Activated T-cell treated with anti-CD3 and anti-CD28 coated beads for 24 hours (primary cell): ENCODE measurements at places on chromosomes 5 and 9.

GRCh38 chr5:143896516-143896915 is 84.6 kb downstream of the HMHB1 start:
- DNase-seq = no peak

GRCh38 chr9:115085773-115086377 is 32.1 kb downstream of the TNC start:
- no peak for DNase-seq

DNA sequence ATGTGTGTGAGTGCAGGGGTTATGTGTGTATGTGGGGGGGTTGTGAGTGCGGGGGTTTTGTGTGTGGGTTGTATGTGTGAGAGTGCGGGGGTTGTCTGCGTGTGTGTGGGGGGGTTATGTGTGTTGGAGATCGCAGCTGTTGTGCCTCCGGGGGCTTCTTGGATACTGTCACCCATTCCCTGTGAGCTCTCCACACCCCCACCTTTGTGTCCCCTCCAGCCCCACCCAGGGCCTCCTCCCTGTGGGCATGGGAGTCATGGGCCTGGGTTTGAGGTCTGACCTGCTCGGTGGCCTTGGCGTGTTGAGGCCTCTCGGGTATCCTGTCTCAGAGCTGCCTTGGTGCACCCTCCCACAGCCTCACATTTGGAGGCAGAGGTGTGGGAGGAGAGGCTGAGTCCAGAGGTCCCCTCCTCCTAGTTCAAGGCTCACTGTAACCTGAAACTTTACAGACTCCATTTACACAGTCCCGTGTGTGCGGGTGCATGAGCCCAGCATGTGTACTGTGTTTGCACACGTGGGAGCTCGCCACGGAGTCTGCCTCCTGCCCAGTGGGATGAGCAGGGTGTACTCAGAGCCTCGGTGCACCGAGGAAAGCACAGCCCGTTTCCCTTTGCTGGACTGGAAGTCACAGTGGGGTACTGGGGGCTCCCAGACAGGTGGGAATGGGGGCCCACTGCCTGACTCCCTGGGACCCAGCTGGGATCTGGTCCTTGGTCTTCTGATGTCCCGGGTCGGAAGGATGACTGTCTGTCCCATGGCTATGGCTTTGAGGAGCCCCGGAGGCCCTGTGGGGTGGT is 43.4 kb downstream of the RXRA start:
- DNase-seq = no peak

GRCh38 chr5:2514484-2514883 is 237.0 kb downstream of the IRX2 start:
- DNase-seq = no peak

- DNase-seq = no peak
These were observed 119.7 kb upstream of the ELL2 start for GRCh38 chr5:96081276-96081858.

DNA sequence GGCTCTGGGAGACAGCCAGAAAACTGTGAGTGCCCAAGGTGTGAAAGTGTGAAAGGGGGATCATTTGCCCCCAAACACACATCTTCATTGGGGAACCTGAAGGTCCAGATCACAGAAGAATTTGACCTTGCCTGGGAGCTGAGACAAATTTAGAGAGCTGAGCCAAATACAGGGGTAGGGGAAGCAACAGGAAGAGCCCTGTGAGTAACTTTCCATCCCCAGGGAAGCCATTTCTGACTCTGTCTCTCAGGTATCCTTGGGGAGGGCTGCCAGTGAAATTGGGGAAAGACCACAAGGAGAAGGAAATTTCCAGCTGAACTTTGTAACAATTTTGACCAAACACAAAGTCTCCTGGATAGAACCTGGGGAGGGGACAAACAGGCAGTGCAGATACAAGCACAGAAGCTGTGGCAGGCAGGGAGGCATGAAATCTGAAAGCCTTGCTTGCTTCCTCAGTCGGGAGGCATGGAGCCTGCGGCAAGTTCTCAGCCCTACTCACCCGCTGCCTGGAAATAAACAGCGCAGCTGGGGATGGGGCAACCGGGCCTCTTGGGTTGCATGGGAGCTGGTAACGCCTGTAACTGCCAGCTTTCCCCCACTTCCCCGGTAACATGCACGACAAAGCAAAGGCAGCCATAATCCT is 31.5 kb upstream of the ZCCHC9 start:
- DNase-seq = no peak

DNA sequence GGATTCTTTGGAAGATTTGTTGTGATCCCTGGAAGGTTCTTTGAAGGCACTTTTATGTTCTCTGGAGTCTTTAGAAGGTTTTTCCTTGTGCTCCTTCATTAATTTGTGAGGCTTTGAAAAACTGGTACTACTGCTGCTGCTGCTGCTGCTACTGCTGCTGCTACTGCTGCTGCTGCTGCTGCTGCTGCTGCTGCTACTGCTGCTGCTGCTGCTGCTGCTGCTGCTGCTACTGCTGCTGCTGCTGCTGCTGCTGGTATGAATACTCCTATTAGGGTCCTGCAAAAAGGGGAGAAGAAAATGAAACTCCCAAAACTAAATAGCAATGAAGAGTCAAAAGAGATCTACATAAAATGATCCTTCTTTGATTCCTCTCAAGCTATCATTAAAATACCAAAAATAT is 208.1 kb downstream of the MLLT3 start:
- DNase-seq = no peak

- no peak for DNase-seq
These were observed 4.7 kb downstream of the PDLIM4 start for GRCh38 chr5:132261881-132262845.

DNA sequence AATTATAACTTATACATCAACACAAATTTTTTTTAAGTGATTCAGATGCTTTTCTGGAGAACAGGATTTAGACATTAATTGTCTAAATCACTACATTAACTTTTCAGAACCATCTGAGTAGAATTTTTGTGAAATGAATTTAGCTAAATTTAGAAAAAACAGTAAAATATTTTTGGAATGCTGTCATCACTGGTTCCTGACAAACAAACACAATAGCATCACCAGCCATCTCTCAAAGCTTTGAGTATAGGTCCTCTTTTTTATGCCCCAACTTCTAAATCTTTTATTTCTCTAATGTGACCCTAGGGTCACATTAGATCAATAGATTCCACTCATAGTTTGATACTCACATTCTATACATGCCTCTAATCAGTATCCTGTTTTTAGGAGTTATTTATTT is 104.6 kb downstream of the PRR16 start:
- DNase-seq = no peak

GRCh38 chr5:50647726-50648125 is 18.7 kb upstream of the PARP8 start:
- DNase-seq = no peak

- DNase-seq = no peak
These were observed 218.0 kb downstream of the DCP2 start for GRCh38 chr5:113194591-113194990.

DNA sequence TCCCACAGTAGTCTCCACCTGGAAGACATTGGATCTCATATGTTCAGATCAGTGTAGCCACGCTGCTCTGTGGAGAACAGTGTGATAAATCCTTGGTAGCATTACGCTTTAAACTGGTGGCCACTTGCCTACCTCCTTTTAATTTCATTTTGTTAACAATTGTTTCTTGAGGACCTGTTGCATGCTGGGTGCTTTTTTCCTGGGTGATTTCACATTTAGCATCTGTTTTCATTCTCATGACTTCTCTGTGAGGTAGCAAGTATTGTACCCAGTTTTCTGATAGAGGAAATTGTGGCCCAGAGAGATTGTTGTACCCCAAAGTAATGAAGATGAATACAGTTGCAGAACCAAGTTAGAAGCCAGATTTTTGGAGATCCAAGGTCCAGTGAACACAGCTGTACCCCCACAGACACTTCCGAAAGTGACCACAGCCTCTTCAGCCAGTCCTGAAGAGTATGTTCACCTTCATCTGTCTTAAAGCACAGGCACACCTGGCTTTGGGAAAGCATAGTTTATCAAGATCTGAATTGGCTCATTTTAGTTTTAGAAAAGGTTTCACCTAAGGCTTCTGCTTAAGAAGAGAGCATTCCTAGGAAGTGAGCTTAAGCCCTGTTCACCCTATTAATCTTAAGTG is 75.2 kb downstream of the F2RL2 start:
- DNase-seq = no peak

DNA sequence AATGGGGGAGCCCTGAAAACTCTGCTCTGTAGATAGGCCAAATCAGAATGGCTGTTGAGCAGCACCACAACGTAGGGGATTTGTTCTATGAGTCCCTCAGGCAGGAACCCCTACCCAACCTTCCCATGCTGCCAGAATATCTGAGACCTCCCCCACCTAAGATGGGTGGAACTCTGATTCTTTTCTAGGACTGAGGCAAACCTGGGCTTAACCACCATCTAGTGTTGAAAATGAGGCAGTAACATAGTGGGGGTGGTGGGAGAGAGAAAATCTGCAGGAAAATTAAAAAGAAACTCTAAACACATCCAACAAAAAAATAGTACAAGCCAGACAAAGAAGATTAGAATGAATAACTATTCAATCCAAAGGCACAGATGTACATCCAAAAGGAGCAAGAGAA is 228.4 kb downstream of the ATPSCKMT start:
- DNase-seq = no peak

- DNase-seq = no peak
These were observed 44.7 kb downstream of the RGS3 start for GRCh38 chr9:113508111-113508749.

GRCh38 chr5:67619235-67619634 is 422.6 kb upstream of the CD180 start:
- DNase-seq = no peak

DNA sequence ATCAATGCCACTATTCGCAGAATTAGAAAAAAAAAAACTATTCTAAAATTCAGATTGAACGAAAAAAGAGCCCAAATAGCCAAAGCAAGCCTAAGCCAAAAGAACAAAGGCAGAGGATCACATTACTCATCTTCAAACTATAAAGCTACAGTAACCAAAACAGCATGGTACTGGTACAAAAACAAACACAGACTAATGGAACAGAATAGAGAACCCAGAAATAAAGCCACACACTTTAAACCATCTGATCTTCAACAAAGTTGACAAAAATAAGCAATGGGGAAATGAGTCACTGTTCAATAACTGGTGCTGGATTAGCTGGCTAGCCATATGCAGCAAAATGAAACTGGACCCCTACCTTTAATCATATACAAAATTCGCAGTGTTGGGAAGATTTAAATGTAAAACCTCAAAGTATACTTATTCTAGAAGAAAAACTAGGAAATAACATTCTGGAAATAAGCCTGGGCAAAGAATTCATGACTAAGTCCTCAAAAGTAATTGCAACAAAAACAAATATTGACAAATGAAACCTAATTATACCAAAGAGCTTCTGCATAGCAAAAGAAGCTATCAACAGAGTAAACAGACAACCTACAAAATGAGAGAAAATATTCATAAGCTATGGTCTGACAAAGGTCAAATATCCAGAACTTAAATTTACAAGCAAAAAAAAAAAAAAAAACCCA is 153.7 kb downstream of the NDUFS4 start:
- DNase-seq = no peak

- no peak for DNase-seq
These were observed 30.5 kb upstream of the KCNMB1 start for GRCh38 chr5:170419643-170420042.

GRCh38 chr9:93254061-93254481 is 70.1 kb downstream of the WNK2 start:
- no peak for DNase-seq
